Pericardium fibroblast (primary cell): ENCODE measurements at places on chromosomes 7 and 10. TPM values are rescaled to one million over a fixed set of nuclear protein-coding genes. Genes with fewer than 3 reads are reported as not detected.

Gene ANKRD1
- 28.0 and 189 TPM in 2 replicates for total RNA-seq

Gene ACSL5
- total RNA-seq, result 4.3 and 6.5 TPM in 2 replicates

Gene KMT2E
- 18.1 and 45.9 TPM in 2 replicates for total RNA-seq

Gene CALCR
- not detected in 2 replicates for total RNA-seq

Gene ASIC3
- total RNA-seq, result 0.17 and 0.47 TPM in 2 replicates

Gene KCNIP2
- total RNA-seq, result 0.12 TPM in 1 of 2 replicates, not detected in the other

Gene MOGAT3
- not detected in 2 replicates for total RNA-seq

Gene SPAM1
- not detected in 2 replicates for total RNA-seq

Gene PTPN12
- total RNA-seq, result 17.7 and 25.7 TPM in 2 replicates

Gene APBB1IP
- total RNA-seq, result 0.51 TPM in 1 of 2 replicates, not detected in the other

Gene AMZ1
- 0.12 TPM in 1 of 2 replicates, not detected in the other for total RNA-seq
